ENCODE measurements at places on chromosomes 3 and 15.

DNA sequence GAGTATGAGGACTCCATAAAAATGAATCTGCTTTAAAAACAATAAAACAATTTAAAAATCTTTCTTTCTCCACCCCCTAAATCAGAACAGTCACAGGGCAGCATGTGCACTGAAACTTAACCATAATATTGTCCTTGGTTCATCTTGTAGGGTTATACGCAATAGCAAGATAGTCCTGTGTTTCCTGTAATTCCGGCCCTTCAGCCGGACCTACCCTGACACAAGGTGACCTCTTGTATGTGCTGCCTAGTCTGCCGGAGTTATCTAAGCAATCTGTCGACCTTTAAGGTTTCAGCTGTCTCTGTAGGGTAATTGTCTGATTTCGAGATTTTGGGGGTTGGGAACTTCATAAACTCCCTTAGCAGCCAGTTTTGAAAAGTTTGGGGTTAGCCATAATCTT is 99.9 kb downstream of the DHX36 start:
- DNase-seq: no peak

DNA sequence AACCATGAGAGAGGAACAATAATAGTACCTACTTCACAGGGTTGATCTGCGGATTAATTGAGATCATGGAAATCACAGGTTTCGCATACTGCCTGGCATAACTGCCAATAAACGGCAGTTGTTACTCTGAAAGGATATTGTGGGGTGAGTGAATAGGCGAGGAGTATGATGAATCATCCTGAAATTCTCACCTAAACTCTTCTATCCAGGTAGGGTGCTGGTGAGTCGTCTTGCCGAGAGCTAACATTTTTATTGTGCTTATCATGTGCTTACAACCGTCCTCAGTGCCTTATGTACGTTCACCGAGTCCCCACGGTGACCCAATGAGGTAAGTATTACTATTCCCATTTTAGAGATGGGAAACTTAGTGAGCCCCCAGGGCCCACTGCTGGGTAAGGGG is 52.4 kb upstream of the SRGAP3 start:
- no peak for DNase-seq

- DNase-seq: no peak
Measured at GRCh38 chr3:196541684-196542445, 26.5 kb downstream of the WDR53 start.

- DNase-seq: no peak
Measured at GRCh38 chr3:4218456-4219226, 84.5 kb upstream of the SETMAR start.

DNA sequence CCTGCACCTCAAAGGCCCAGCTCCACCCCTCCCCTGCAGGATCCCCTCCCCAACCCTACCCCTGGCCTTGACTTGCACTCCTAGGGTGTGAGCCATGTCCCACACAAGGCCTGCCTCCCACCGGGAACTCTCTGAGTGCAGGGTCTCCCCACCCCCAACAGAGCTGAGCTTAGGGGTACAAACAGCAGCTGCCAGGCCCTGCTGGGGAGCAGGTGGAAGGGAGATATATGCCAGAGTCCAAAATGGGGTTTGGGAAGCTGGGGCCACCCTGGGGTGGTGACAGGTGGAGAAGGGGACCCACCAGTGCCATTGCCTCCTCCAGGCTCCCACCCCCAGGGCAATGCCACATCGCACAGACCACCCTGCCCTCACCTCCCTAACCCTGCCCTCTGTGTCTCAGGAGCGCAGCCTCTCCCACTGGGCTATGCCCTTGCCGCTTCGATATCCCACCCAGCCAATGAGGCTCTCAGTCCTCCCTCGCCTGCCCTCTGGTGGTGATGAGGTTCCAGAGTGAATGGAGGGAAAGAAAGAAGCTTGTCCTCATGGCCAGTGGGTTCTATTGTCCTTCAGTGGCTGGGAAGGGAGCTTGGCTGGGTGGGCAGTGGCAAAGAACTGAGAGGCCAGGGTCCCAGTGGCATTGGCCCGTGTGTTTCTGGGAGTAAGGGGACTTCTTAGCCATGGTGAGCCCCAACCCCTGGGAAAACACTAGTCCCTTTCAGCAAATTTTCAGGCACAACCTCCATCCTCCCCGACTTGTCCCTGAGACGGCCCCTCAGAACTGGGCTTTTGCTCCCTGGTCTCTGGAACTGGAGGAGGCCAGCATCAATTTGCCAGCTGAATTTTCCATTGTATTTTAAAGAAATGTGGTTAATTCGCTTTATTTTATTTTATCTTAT is 46.8 kb downstream of the CYP11A1 start:
- DNase-seq: peak; percentile 65

DNA sequence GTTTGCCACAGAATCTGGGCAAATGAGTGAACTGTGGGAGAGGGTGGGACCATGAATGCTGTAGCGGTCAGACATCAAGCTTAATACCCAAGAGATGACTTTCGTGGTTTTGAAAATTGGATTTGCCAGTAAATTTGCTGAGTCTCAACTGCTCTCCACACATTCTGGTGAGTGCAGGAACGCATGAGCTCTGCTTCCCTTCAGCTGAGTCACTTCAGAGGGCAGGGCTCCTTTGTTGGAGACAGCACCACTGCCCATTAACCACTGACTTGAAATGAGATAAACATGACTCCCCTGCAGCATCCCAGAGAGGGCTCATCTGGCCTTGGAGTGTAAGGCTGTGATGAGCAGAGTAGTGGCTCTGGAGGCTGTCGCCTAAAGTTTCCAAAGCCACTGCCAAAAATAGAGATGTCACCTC is 22.6 kb downstream of the RARRES1 start:
- DNase-seq: no peak

DNA sequence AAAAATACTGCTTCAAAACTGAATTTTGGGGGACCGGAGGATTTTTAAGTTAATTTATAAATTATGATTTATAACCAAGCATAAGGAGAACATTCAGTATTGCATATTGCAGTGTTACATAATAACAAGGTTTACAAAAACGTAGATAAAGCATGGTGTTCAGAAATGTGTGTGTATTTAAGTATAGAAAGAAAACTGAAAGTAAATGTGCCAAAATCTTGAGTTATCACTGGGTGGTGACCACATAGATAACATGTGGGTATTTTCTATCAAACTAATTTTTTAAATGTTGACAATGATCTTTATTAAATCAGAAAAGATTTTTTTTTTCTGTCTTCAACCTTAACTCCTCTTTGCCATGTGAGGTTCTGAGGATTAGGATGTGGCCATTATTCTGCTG is 32.6 kb downstream of the EIF2AK4 start:
- no peak for DNase-seq

DNA sequence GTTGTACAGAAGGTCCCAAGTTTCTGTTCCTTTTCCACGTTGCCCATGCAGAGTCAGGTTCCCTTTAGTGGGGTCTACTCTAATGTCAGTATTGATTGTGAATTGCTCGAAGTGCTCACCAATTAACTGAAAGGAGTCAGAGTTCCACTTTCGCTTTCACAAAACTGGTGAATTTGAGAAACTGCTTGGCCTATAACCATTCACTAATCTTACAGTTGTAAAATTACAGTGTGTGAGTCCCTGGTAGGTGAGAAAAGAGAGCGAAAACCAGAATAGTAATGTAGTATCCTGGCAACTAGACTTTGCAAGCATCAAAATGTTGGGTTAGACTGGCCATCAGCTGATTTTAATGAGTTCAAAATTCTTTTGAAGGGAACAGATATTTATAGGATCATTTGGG is 237.5 kb upstream of the CHRM5 start:
- DNase-seq: no peak

GRCh38 chr15:63462088-63462487 is 42.3 kb upstream of the USP3 start:
- no peak for DNase-seq

- no peak for DNase-seq
Measured at GRCh38 chr15:67148196-67148701, 82.8 kb downstream of the SMAD3 start.

GRCh38 chr3:18681818-18682345 is 256.7 kb upstream of the SATB1 start:
- DNase-seq: no peak

DNA sequence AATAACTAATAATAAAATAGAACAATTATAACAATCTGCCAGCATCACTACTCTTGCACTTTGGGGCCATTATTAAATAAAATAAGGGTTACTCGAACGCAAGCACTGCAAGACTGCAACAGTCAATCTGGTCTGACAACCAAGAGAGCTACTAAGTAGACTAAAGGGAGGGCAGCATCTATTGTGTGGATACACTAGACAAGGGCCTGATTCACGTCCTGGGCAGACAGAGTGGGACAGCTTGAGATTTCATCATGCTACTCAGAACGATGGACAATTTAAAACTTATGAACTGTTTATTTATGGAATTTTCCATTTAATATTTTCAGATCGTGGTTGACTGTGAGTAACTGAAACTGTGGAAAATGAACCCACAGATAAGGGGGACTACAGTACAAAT is 39.5 kb downstream of the TNIK start:
- no peak for DNase-seq

- no peak for DNase-seq
Measured at GRCh38 chr15:56752986-56753385, 19.7 kb upstream of the ZNF280D start.

- DNase-seq: no peak
Measured at GRCh38 chr15:67479781-67480505, 41.0 kb upstream of the C15orf61 start.

DNA sequence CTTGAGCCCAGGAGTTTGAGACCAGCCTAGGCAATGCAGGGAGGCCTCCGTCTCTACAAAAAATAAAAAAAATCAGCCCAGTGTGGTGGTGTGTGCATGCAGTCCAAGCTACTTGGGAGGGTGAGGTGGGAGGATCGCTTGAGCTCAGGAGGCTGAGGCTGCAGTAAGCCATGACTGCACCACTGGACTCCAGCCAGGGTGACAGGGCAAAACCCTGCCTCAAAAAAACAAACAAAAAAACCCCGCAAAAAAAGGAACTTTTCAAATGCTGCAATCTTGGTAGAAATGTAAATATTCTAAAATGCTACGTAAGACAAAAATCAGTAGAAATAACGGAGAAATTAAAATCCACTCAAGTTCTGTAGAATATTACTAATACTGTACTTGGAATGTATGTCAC is 108.1 kb upstream of the MELTF start:
- DNase-seq: no peak

DNA sequence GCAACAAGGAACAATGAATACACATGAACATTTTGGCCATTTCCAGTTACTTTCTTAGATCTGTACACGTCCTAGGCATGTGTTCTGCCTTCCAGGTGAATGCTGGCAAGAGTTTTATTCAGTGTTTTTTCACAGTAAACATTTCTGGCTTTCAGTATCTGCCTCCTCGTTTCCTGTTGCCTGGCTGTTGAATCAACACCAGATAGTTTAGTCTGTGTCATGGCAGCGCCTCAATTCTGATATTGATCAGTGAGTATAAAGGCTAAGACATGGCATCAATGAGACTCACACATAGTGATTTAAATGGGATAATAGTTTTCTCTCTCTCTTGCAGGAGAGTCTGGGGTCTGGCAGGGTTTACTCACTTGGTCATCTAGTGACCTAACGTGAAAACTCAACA is 266.9 kb upstream of the SLCO3A1 start:
- DNase-seq: no peak

GRCh38 chr3:185079625-185080024 is 73.2 kb downstream of the C3orf70 start:
- no peak for DNase-seq

DNA sequence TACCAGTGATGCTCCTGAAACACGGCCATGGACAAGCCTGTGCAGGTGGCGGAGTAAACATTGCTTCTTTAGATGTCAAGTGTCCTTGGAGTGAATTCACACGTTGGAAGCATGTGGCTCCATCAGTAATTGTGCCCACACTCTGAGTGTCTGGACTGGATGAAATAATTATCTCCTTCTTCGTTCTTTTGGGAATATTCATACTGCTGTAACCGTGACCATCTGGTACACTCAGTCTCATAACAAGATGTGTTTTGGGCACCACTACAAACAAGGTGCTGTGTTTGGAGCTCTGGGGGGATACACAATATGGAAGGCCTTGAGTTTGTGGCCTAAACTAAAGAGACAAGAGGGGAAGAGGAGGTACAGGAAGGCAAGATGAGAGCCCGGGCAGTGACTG is 165.6 kb downstream of the APBA2 start:
- no peak for DNase-seq

DNA sequence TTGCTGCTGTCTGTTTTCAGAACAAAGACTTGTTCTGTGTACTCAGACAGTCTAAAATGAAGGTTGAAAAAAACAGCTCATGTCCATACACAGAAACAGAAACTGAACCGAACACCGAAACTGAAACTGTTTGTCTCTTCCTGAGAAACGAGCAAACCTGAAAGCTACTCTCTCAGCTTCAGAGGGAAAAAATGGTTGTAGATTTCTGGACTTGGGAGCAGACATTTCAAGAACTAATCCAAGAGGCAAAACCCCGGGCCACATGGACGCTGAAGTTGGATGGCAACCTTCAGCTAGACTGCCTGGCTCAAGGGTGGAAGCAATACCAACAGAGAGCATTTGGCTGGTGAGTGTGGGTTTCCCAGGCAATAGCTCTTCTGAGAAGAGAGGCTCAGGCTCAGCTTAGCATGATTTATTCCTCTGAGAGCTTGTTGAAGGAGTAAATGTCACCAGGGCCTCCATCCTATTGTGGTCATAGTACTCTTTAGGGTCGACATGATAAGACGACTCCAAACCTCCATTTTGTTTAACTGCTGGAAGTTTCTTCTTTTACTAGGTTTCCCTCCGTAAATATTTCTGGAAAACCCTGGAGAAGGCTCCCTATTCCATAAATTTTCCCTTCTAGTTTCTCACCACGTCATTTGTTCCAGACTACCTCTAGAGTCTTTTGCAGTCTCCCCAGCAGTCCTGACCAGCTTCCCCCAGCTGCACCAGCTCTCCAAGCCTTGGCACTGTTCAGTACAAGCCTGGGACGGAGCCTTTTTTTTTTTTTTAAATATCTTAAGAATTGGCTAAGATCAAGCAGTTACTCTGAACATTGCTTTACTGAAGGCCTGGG is at the start of gene RTP4:
Gene RTP4, plus strand, starts transcription at position 135 of the 838 bp plus-strand sequence. Its CDS starts 57 bp downstream, at position 192.
- DNase-seq: peak; percentile 20

- DNase-seq: peak; percentile 24
Measured at GRCh38 chr3:178084938-178085816, 451.1 kb upstream of the KCNMB2 start.

GRCh38 chr3:13709706-13710105 is 160.8 kb downstream of the FBLN2 start:
- no peak for DNase-seq

GRCh38 chr3:31777092-31777491 is 204.0 kb downstream of the OSBPL10 start:
- DNase-seq: no peak

- no peak for DNase-seq
Measured at GRCh38 chr15:101497017-101497416, 7.5 kb upstream of the PCSK6 start.

DNA sequence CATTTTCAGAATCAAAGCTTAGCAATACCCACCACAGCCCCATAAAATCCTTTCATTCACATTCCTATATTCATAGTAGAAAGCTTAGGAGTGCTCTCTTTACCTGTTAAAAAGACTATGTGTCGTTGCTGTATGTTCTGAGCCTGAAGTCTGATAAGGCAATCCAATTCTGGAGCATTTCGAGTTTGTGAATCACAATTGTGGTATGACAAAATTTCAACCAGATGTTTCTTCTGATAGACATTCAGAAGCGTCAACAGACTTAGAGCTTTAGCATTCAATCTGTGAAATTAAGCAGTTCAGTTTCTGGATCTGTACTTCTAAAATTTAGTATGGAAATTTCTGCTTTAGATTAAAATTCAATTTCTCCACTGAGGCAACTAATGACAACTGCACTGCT is 58.3 kb downstream of the TASOR start:
- no peak for DNase-seq

GRCh38 chr3:126678693-126679317 is 23.9 kb upstream of the TXNRD3 start:
- DNase-seq: no peak

GRCh38 chr3:135887220-135887619 is 78.3 kb upstream of the PPP2R3A start:
- no peak for DNase-seq

- no peak for DNase-seq
Measured at GRCh38 chr3:169627789-169628188, 35.7 kb downstream of the MECOM start.

All from activated naive CD8-positive, alpha-beta T cell treated with anti-CD3 and anti-CD28 coated beads, Interleukin-2, amount 50 U/mL, for 24 hours (primary cell).